Ovary (tissue), 10 donors: ENCODE measurements at places on chromosomes 2 and 18. TPM values are rescaled to one million over a fixed set of nuclear protein-coding genes. Genes with fewer than 3 reads are reported as not detected.

GRCh38 chr18:63339920-63340484 is 20.4 kb upstream of the BCL2 start:
- no peak for DNase-seq

DNA sequence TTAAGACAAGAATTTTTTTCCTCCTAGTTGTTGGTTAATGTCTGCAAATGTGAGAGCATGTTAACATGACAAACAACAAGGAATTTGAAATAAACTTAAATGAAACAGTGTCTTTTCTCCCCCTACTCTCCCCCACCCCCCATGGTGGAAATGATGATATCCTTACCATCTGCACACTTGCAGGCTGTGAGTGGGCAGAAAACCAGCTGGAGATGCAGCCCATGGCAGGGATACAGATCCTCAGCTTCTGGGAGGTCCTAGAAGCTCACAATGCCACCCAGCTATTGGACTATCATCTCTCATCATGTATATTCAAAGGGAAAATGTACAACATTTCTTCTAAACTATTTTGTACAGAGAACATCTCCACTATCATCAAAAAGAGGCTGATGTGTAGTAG is 196.8 kb downstream of the SLC8A1 start:
- DNase-seq: no peak

GRCh38 chr2:127935337-127935736 is 49.6 kb upstream of the AMMECR1L start:
- no peak for DNase-seq

GRCh38 chr18:68472701-68473295 is 242.1 kb downstream of the TMX3 start:
- DNase-seq: no peak

- DNase-seq: no peak
Measured at GRCh38 chr2:222160944-222161343, 137.9 kb downstream of the PAX3 start.

DNA sequence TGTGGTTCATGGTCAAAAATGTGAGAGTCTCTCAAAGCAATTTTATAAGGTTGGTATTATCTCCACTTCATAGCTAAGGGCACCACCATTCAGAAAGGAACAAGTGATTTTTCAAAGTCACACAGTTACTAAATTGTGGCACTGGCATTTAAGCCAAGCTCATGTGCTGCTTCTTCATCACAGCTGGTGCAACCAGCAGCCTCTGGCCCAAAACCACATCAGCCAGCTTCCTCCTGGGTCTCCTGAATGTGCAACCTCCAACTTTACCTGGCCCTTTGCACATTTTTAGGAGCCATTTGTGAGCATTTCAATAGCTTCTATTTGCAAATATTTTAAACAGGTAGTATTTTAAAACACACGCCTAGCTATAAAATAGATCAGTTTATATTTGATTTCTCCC is 293.7 kb downstream of the BCL11A start:
- no peak for DNase-seq

DNA sequence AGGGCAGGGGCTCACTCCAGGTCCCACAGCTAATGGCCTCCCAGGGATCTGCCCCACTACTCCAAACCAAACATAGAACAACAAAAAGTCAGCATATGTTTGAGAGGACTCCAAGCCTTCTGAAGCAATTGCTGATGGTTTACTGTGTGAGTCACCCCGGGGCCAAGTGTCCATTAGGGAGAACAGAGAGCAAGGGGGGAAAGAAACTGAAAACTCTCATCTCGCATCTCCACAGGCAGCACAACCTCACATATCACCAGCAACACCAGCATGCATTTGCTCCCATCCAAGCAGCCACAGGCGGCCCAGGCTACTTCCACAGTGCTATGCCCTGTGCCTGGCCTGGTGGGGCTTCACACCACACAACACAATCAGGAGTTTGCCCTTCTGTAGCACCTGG is 39.1 kb downstream of the CYRIA start:
- no peak for DNase-seq

DNA sequence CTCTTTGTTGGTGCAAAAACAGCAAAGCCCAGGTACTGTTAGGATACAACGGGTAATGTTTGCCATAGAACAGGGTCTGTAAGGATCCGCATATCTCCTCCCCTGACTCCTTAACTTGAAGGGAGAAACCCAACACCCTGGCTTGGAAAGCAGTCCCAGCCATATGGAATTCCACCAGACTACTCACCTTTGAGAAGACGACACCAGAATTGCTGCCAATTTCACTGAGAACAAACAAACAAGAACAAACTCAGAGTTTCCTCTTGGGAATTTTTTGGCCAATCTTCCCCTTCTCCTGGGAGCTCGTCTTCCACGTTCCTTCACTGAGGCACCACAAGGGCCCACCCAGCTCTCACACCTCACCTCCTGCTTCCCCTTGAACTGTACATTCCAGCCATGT is 29.2 kb downstream of the CAPN14 start:
- no peak for DNase-seq

- DNase-seq: peak; percentile 90
Measured at GRCh38 chr2:64767670-64768468, 114.2 kb upstream of the SERTAD2 start.

GRCh38 chr2:113966832-113967231 is 76.9 kb downstream of the ACTR3 start:
- DNase-seq: no peak

DNA sequence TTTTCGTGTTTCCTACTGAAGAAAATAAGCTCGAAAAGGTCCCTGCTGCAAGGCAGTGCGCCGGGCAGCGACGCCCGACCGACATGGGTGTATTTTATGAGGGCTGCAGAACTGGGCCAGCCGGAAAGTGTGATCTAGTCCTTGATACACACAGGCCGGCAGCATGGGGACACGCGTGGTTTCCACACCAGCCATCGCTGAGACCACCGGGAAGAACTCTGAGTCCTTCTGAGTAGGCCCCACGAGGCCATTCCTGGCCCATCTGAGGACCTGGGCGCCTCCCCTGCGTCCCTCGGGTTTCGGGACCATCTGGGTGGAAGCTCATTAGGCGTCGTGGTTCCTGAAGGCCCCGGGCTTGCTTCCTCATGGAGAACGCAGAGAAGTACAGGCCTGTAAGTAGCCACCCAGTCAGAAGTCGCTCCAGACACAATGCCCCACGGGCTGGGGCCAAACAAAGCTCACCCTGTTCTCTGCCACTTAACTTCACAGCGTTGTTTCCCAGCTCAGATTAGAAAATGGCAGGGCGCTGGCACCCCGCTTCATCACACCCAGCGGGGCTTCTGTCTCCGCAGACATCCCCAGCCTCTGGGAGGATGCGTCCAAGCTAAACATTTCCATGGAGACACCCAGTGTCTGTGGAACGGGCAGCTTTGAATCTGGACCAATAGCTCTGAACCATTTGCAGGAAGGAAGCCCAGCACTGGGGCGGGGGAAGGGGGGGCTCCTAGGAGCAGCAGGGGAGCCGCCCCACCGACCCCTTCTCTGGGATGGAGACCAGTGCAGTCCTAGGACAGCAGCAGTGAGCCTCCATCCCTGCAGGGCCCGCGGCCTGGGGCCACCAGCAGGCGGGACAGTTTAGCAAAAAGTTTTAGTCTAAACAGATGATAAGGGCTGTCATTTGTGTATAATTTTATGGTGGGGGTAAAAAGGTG is 2.4 kb downstream of the NFATC1 start:
- DNase-seq: peak; percentile 42

- DNase-seq: no peak
Measured at GRCh38 chr2:206336861-206337260, 62.4 kb downstream of the ZDBF2 start.

- DNase-seq: no peak
Measured at GRCh38 chr2:165778653-165779451, 15.2 kb downstream of the GALNT3 start.

DNA sequence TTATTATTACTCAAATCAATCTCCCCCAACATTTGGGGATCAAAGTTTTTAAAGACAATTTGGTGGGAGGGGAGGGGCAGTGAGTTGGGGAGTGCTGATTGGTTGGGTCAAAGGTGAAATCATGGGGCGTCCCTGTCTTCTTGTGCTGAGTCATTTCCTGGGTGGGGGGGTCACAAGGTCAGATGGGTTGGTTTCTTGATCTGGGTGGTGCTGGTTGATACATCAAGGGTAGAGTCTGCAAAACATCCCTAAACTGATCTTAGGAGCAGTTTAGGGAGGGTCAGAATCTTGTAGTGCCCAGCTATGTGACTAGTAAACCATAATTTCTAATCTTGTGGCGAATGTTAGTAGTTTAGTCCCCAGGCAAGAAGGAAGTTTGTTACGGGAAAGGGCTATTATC is 67.4 kb downstream of the MOGAT1 start:
- no peak for DNase-seq

The VPS54 gene
- total RNA-seq: 17.9 TPM

The RFX8 gene
- total RNA-seq: 0.32 TPM

The CCT7 gene
- 172 TPM for total RNA-seq

The FEV gene
- total RNA-seq: 0.11 TPM

The C2orf78 gene
- not detected for total RNA-seq

The PIEZO2 gene
- total RNA-seq: 6.8 TPM

The PRKCE gene
- total RNA-seq: 12.3 TPM

The SNORC gene
- 1.1 TPM for total RNA-seq

The DYNAP gene
- total RNA-seq: not detected
